CD4-positive, alpha-beta T cell treated with Interleukin-12 subunit alpha and Interleukin-12 subunit beta, for 1 hour (primary cell): ENCODE measurements at places on chromosomes 13 and 19.

DNA sequence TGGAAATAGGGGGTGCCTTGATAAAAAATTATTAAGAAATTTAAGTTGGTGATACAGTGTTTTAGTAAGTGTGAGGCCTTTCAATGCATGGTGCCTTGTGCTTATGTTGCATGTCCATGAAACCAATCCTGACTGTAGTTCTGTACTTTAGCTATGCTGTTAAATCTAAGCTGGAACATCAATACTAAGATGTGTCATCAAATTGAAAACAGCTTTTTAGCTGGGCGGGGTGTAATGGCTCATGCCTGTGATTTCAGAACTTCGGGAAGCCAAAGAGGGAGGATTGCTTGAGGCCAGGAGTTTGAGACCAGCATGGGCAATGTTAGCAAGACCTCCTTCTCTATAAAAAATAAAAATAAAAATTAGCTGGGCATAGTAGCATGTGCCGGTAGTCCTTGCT, 930.3 kb upstream of the PCDH9 start:
- DNase-seq, result no peak

GRCh38 chr19:37306383-37306963, 64.4 kb upstream of the ZNF527 start:
- DNase-seq, result no peak

DNA sequence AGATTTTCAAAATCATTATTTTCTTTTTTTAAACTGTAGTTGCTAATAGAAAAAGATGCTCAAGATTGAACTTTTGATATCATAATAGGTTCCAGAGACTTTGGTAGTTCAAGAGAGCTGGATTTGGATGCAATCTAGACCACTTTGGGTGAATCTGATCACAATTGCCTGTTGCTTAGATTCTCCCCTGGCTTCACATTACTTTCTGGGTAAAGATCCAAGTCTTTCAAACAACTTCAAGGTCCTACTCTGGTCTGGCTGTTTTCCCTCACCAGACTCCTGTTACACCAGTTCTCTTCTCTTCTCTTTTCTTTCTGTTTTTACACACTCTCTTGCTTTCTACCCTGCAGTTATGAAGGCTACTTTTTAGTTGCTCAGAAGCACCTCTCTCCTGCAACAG, 7.4 kb upstream of the SPRY2 start:
- DNase-seq, result no peak

DNA sequence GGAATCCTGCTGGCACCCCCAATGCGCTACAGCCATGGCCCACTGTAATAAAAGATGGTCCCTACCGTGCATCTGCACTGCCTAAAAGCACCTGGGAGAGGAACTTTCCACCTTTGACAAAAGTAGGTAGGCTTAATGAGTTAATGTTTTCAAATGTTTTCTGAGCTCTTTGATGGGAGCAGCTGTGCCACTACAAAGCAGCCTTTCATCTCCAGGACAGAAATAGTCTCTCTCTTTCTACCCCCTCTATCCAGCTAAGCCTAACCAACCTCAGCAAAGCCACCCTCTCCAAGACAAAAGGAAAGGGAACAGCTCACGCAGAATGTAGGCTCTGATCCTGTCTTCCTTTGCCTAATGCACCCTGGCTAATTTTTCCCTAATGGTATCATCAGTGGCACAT, 560.2 kb downstream of the UQCRFS1 start:
- no peak for DNase-seq

DNA sequence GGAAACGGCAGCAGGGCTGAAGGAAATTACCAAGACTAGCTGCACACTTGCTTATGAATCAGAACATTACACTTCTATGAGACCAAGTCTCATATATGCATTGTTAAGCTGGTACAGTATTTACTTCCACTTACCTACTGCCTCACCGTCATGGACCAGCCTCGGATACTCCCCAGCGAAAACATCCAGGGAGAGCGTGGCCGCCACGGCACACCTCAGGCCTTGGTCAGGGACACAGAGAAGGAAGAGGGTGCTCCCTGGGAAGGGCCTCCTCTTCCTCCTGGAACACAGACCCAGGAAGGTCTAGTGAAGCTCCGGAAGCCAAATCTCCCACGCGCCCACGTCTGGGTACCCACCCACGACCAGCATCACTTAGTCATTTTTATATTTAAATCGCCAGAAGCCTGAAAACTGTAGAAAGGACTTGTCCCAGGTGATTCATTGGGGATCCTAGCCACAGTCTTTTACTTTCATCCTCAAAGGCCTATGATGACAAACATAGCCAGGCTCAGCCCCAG, 24.4 kb upstream of the MTIF3 start:
- no peak for DNase-seq

GRCh38 chr13:109939180-109939579, 152.8 kb upstream of the IRS2 start:
- no peak for DNase-seq

DNA sequence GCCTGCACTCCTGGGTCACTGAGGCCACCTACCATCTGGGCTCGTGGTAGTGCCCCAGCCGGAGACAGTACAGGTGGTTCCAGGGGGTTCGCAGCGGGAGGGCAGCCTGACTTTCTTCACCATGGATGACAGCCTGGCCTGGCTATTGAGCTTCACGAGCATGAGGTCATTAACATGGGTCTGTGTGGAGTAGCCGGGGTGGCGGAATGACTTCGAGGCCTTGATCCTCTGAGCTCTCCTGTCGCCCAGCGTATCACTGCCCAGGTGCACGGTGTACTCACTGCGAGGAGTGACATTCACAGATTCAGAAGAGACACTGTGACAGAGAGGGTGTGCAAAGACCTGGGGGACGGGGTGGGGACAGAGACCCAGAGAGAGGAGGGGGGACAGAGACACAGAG, 3.5 kb downstream of the KLK7 start:
- DNase-seq, result no peak

- no peak for DNase-seq
These were observed 199.7 kb downstream of the TSHZ3 start for GRCh38 chr19:31149441-31149941.
